T-helper 9 cell (primary cell): ENCODE measurements at places on chromosomes 2 and 18.

DNA sequence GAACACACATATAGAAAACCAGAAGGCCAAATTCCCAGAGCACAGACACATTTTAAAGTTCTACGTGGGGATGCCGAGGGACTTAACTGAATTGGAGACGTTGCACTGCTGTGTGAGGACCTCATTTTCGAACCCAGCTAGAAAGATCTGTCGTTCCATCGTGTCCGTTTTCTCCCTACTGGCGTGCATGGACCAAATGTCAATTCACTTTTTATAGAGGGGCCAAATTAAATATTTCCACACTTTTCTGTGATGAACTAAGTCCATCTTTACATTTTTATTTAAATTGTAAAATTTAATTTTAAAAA, 692 bp upstream of the TSHZ1 start:
- DNase-seq: no peak

GRCh38 chr2:152611458-152612231, 105.6 kb downstream of the PRPF40A start:
- no peak for DNase-seq

DNA sequence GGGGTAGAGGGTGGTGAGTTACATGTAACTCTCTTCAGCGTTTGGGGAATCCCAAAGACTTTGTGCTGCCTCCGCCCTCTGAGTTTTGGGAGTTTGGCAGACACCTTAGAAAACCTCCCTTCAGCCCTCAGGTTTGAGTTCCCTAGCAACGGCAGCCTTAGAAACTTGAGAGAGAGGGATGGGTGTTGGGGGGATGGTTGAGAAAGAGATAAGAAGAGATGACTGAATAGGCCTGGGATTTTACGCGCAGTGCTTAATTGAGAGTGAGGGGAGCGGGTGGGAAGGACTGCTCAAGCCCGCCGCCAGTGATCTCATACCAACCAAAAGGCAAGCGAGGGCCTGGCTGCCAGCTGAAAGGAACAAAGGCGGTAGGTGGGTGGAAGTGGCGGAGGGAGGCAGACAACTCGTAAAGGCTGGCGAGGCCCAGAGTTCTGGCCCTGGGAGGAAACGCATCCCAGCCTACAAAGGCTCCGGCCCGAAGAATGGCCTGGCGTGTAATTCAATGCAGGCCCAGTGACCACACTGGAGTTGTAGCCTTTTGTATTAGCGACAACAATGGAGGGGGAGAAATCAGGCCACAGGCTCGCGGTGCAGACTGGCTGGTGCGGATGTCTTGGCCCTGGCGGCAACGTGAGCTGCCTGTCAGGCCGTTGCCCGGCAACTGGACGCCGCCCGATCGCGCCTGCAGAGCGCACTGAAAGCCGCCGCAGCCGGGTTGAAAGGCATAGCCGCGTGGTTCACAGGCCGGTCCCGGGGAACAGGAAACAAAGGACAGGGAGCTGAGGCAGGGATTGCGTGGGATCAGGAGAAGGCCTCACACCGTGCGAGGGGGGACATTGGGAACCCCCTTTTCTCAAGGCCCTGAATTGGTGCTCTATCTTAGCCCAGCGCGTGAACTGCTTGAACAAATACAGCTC, 39.9 kb upstream of the DARS1 start:
- DNase-seq: no peak

DNA sequence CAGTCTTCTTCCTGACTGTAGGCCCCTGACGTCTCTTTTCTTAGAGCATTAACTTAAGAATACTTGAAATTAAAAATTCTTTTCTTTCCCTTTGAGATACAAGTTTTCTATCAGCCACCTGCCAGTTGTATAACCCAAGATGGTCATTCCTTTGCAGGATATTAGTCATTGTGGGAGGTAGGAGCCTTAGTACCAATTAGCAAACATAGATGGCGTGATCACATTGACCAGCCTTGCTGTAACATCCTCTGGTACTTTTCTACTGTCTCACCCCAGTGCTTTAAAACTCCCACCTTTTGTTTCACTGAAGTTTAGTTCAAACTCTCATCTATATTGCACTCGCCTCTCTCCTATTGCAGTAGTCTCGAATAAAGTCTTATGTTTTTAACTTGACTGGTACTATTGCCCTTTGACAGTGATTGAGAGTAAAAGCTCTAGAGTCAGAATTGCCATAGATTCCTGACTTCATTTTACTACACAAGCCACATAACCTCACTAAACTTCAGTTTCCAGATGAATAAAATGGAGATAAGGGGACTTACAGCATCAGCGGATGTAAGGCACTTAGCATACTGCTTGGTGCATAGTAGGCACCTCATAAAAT, 74.1 kb downstream of the VRK2 start:
- DNase-seq: no peak

- no peak for DNase-seq
These were observed 64.0 kb downstream of the SLC40A1 start for GRCh38 chr2:189516546-189516945.

GRCh38 chr2:126678269-126679065, 22.5 kb downstream of the GYPC start:
- no peak for DNase-seq

GRCh38 chr2:118936306-118936705, 5.7 kb upstream of the MARCO start:
- no peak for DNase-seq

DNA sequence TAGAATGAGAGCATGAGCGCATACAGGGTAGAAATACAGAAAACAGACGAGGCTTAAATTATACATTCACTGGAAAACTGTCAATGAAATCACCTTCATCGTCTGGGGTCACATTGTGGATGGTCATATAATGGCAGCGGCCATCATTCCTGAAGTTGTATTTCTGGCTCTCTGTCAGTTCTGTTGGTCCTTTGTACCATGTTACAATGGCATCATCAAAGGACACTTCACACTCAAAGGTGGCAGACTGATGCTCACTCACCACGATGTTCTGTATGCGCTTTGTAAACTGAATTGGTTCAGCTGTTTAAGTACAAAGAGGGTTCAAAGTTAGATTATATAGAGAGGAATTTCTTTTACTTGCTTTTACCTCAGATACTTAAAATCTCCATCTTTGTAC, 104.9 kb downstream of the TTN start:
- DNase-seq: no peak

GRCh38 chr18:57027190-57027708, 119.6 kb upstream of the BOD1L2 start:
- DNase-seq: no peak

DNA sequence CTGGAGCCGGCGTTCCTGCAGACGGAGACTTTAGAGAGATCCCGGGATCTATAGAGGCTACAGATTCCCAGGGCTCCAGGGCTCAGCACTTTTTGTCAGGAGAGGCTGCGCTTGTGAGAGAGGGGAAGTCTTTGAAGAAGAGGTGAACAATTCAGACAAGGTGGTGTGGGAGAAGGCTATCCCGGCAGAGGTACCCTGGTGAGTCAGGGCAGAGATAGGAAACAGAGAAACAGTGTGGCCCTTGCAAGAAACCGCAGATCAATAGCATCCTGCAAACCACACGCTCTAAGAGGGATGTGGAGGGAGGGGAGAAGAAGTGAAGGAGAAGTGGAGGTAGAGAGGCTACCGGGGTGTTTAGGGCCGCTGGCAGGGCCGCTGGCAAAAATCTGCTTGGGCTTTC, 160.5 kb upstream of the APCDD1 start:
- no peak for DNase-seq

DNA sequence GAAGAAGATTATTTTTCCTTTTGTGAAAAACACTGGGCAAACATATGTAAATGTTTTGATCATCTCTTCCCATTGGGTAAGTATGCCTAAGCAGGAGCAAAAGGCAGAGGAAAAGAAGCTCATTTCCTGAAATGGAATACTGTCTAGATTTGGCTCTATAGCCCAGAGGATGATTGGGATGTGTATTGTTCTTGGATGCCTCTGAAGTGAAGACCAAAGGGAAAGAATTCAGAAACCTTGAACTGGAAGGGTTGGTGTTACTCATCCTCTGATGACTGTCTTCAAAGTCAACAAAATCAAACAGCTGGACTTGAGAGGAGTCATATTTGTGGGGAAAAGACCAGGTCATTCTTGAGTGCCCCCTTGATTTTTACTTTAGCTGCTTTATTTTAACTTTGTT, 112.6 kb upstream of the NT5C1B start:
- DNase-seq: no peak

DNA sequence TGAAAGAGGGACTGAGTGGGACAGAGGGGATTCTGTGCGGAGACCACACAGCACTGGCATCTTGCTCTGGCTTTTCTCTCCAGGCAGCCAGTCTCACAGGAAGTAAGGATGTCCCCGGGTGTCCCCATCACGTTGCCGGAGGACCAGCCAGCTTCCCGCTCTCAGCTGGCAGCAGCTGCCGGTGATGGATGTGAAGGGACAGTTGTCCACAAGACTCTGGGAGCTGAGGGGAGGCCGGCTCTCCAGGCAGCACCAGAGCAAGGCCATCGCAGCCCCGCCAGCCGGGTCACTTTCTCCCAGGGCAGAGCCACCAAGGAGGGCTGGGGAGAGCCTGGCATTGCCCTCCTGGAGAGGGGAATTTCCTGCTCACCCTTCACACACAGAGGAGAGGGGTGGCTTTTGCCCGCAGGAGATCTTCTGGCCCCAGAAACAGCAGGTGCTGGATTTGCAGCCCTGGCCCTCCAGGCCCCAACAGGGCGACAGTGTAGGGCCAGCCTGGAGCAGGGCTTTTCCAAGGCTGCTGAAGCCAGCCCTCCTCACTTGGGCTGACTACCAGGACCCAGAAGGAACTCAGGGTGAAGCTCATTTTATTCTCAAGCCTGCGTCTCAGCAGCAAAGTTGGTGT, 24.0 kb upstream of the B3GNT7 start:
- DNase-seq: no peak

GRCh38 chr18:40897884-40898283, 1057.2 kb upstream of the PIK3C3 start:
- no peak for DNase-seq
